CD4-positive, alpha-beta T cell treated with Interleukin-6 at 100 ng/mL for 8 hours (primary cell): ENCODE measurements at places on chromosomes 3 and 15.

GRCh38 chr3:85576697-85577200 is 618.0 kb downstream of the CADM2 start:
- no peak for DNase-seq

DNA sequence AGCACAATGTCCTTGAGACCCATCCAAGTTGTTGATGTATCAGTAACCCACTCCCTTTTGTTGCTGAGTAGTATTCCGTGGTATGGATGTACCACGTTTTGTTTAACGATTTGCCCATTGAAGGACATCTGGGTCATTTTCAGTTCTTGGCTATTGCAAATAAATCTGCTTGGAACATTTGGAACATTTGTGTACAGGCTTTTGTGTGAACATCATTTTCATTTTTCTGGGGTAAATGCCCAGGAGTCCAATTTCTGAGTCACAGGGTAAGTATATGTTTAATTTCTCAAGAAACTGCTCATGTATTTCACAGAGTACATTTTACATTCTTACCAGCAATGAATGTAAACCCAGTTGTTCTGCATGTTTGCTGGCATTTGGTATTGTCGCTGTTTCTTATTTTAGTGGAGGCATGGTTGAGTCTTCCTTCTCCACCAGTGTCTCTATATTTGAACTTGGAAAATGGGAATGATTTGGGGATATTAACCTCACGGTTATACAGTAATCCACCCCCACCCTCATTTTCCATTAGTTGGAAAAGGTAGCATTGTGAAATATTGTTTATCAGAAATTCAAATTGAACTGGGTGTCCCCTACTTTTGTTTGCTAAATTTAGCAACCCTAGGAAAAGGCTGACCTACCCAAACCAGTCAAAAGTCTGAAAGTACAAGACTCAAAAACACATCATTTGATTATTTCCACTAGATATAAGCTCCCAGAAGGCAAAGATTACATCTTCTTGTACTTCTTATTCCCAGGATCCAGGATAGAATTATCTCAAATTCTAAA is 30.8 kb downstream of the POMGNT2 start:
- no peak for DNase-seq

DNA sequence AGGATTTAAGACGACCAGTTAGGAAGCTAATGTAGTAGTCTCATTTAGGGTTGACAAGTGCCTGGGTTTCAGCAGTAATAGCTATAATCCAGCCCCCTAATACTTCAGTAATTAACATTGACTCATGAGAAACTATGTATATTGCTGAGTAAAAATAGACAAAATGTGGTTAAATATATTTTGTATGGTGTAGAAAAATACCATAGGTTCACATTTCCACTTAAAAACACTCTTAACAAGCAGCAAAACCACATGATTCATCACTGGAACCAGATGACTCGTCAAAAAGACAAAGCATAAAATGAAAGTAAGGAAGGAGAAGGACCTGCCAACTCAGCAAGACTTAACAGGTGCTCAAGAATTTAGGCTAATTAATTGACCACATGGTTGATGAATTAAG is 288.9 kb downstream of the EFHB start:
- no peak for DNase-seq

DNA sequence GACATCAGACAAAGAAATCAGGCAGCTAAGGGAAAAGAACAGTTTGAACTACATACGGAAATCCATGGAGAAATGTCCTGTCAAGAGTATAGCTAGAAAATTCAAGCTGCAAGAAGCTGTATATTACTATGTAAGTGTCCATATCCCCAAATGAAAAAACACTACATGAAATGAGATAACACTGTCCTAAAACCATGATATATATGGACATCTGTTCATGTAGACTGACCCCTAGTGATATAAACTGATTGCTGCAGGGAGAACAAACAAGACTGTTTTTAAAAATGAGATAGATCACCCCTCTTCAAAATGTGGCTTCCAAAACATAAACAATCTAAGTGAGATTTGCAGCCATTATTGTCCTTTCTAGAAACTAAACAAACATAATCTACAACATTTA is 985.6 kb downstream of the EPHA3 start:
- no peak for DNase-seq

DNA sequence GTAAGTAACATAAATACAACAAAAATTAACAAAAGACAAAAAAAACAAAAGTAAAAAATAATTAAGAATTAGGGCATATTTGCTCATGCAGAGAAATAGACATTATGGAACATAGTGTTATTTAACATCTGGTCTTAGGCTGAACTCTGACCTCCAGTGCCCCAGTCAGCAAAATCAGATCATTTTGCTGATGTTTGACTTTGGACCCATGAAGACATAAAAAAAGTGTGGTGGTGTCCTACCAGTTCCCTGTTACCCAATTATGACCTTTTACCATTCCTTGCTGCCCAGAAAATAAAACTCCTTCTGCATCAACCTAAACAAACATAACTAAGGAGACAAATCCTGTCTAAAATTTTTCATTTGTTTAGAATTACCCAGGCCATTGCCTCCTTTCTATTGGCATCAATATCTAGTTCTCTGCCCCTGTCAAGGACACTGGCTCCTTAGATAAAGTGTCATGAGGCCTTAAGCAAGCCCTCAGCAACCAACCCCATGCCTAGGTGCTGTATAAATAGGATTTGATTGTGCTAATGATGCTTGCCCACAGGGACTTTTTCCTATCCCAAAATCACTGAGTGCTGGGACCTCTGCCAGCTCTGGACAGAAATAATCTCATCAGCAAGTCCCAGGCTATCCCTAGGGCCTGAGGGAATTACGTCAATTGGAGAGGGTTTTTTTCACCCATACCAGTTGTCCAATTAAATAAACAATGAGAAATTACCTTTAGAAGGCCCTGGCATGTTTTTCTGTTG is 334.5 kb upstream of the UMPS start:
- DNase-seq = no peak

DNA sequence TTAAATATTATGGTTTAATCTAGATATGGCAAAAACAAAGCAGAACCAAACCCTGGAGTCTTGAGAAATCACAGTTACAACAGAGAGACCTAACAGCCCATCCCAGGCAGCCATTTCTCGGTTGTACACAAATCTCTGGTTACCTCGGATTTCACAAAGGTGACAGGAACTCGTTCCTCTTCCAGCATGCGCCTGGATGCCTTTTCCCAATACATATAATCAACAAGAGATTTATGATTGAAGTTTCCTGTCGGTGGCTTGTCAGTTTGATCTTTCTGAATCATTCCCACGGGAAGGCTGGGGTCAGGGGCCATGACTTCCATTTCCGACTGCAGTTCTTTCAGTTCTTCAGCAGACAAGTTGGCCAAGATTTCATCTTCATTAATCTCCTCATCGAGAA is 445 bp downstream of the LMOD3 start:
- DNase-seq = no peak

GRCh38 chr3:185685231-185686035 is 99.3 kb downstream of the SENP2 start:
- DNase-seq = no peak

GRCh38 chr3:174355505-174355904 is 503.6 kb upstream of the NAALADL2 start:
- DNase-seq = no peak

DNA sequence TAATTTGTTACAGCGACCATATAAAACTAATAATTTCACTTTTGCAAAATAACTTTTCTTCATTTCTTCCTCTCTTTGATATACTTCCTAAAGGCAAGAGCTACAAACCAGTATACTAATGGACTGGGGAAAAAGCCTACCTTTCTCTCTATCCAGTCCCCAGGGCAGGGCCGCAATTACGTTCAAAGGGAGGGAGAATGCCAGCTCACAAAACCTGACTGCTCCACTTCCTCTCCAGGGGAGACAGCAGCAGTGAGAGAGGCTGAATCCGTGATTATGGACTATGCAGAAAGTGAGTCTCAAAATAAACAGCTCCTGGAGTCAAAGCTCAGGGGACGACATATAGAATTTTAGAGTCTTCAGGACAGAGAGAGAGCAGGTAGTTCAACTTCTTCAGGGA is 126.9 kb upstream of the HES1 start:
- no peak for DNase-seq

- no peak for DNase-seq
Observed at GRCh38 chr3:73623346-73623745, 1.4 kb downstream of the PDZRN3 start.

GRCh38 chr3:186414735-186415419 is 52.8 kb upstream of the DGKG start:
- no peak for DNase-seq

DNA sequence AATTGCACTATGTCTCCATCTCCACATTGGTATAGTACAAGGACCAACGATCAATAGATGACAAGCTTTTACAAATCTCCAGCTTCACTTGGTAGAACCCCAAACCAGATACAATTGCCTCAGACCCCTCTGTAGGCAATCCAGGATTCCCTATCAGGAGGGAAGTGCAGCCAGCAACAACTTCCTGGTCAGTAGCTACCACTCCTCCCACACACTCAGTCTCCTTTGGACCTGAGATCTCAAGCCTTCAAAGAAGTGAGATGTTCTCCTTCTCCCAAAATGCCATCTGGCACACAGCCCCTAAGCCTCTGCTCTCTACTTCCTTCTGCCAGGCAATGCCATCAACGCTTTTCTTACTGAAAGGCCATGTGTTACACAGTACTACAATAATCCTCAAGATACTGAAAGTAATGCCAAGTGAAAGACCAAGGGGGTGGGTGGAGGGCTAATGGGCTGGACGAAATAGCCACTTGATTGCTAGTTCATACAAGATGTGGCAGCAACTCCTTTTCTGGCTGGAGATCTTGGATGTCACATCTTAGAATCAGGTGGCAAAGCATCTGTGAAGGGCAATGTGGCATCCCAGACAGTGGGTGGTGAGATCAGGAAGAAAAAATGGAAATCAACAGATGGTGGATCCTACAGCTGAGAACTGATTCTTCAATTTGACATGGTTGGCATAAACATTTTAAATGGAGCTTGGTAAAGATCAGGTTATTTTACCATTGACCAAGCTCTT is 75.3 kb upstream of the ACP3 start:
- no peak for DNase-seq

DNA sequence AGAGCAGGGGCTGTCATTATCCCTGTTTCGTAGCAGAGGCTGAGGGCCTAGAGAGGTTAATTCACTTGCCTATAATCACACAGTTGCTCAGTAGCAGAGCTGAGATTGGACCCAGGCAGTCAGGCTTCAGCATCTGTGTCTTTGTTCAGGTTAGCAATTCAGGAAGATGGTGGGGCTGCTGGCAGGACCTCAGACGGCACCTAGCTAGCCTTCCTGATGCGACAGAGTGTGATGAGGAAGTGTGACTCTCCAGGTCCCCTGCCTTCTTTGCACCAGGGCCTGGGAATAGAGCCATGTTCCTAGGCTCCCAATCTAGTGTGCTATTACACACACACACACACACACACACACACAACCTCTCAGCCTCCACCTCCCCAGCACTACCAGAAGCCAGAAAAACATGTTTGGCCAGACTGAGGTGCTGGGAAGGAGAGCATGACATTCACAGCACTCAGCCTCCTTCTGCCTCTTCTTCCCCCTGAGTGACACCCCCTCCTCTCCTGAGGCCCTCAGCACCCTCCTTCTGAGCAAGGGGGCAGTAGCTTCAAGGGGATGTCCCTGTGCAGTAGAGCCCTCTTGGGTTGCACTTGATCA is 88.9 kb downstream of the TLE3 start:
- no peak for DNase-seq

DNA sequence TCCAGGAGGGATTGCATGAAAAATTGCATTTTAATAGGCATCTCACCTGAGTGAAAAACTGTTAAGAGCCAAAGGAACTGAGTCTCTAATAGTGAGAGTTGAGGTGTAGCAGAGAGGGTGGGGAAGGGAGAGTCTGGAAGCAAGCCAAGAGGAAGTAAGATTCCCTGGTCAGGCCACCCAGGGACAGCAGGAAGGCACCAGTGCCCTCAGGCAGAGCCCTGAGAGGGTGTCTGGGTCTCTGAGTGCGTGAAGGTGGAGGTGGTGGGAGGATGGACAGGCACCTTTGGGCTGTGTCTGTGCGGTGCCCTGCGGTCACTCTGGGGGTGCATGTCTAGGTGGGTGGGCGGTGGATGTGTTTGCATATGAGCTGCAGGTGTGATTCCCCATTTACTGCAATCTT is 300.4 kb upstream of the ROPN1 start:
- no peak for DNase-seq

- DNase-seq = no peak
Observed at GRCh38 chr3:150062492-150062891, 91.8 kb upstream of the PFN2 start.

- no peak for DNase-seq
Observed at GRCh38 chr3:10320320-10320677, 613 bp downstream of the SEC13 start.

DNA sequence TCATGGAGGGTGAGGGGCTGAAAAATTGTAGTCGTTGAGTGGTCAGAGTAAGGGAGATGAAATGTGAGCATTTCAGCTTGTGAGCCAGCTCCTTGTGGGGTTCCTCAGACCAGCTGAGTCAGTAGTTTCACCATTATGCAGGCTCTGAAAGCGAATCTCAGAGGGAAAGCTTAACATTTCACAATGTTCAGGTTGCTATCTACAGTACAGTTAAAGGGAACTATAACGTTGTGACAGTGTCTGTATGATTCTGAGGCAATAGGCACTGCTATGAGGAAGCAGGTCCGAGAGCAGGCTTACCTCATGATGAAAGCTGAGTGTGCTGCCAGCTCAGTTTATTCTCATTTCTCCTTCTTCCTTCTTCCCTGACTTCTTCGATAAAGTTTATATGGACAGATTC is 469.6 kb downstream of the EDEM1 start:
- DNase-seq = no peak

GRCh38 chr3:180656406-180656805 is 22.9 kb downstream of the CCDC39 start:
- no peak for DNase-seq

DNA sequence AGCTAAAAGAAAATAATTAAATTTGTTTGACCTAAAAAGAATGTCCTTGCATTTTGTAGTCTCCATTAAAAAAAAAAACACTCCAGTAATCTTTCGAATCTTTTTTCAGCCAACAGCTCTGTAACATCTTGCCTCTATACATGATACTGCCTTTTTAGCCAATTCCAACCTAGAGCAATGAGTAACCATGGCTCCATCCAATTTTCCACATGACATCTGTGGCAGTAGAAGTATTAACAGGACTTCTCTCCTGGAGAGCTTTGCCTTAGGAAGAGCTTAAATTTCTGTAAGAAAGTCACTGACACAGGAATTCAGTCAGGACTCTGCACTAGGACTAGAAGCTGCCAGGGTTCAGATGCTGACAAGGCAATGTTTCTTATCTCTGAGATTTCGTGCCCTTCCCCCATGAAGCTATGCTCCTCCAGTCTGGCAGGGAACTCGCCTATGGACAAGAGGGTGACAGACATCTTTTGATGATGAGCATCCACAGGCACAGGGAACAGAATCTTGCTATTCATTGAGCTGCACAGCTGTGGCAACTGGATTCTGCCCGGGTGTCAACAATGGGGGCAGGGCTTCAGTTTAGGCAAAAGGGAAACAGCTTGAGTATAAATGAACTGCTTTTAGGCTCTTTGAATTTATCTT is 81.8 kb downstream of the ALCAM start:
- DNase-seq = no peak

GRCh38 chr15:77516786-77517185 is 96.1 kb downstream of the HMG20A start:
- no peak for DNase-seq
